ENCODE measurements at places on chromosomes 5 and 9.

GRCh38 chr5:93574491-93575305 lies 6.3 kb downstream of the NR2F1-AS1 start:
- no peak for DNase-seq

DNA sequence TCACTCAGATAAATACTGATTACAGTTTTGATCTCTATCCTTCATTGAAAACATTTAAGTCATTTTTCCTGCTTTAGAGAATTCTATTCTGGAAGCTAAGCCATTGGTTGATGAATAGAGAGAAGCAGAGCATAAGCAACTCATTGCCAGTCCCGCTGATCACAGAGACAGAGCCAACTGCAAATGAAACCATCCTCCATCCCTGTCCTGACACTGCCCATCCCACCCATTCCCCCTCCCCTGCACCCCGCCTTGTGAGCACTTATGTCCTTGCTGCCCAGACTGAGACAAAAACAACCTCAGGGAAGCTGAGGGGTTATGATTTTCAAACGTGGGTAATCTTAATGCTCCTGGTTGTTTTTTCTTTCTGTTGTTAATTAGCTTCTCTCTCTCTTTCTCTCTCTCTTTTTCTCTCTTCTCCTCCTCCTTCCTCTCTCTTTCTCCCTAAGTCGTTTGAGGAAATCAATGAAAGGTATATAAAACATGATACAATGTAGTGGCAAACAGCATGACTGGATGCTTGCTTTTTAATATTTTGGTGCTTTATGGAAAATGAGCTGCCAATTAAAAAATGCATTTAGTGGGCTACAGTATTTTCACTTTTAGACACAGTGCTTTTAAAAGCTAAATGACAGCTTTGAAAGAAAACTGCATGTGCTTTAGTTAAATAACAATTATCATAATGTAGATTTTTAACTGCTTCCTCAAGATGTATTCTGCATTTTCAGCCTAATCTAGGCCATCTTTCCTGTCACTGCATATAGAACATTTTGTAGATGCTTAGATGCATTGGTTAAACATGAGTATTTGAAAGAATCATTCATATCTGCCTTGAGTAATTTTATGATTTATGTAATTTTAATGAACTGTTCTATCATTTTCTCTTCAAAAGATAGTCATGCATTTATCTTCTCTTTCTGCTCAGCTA lies 57.3 kb downstream of the CMYA5 start:
- DNase-seq = no peak

GRCh38 chr5:139457241-139457640 lies 5.3 kb downstream of the ECSCR start:
- no peak for DNase-seq

- no peak for DNase-seq
These were observed 126.8 kb upstream of the STC2 start for GRCh38 chr5:173454736-173455598.

- no peak for DNase-seq
These were observed 342.0 kb downstream of the NDUFS4 start for GRCh38 chr5:53902296-53902907.

GRCh38 chr9:14961372-14962068 lies 51.3 kb upstream of the FREM1 start:
- no peak for DNase-seq

DNA sequence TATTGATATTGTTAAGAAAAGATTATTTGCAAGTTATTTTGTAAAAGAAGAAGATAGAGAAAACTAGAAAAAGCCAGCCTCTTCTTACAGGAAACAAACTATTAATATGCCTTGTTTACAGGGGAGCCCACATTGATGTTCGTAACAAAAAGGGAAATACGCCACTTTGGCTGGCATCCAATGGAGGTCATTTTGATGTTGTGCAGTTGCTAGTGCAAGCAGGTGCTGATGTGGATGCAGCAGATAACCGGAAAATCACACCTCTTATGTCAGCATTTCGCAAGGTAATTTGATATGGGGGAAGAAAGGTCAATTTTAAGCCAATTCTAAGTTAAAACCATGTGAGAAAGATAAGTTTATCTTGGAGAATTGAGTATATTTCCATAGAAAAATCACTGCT lies 37.6 kb upstream of the EIF4EBP3 start:
- no peak for DNase-seq

DNA sequence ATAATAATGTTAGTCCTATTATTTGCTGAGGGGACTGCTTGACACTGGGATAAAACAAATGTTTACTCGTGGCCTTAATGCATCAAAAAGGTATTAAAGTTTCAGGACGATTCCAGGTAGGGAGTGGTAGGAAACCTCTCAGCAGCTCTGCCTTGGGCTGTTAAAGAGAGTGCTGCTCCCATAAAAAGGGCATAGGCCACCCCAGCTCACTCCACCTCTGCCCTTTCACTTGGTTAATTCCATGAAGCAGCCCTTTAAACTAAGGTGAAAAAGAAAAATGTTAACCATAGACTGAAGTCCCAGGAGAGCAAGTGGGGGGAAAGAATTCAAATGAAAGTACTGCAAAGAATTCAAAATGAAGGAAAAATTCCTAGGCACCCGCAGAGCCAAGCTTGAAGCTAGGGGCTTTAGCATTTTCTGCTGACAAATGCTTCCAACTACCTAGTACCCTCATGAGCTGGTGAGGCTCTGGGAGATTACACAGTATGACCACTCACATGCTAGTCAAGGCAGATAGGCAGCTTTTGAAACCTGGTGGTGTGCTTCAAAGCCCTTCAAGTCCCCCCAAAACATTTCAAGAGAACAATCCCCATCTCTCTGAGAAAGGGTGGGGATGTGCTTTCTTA lies 8.5 kb downstream of the KLF9 start:
- DNase-seq = no peak

- no peak for DNase-seq
These were observed 11.4 kb upstream of the C5orf63 start for GRCh38 chr5:127084656-127085055.
